Naive thymus-derived CD4-positive, alpha-beta T cell (primary cell): ENCODE measurements at places on chromosomes 6 and 20. TPM values are rescaled to one million over a fixed set of nuclear protein-coding genes. Genes with fewer than 3 reads are reported as not detected.
A peak's percentile ranks its signal among the peaks of the same experiment; 100 is the strongest.

Gene ERMARD
- total RNA-seq: 32.7 TPM

Gene ELOVL4
- 0.11 TPM for total RNA-seq

Gene RNF182
- not detected for total RNA-seq

Gene HUS1B
- 2.1 and 2.4 TPM in 2 replicates for total RNA-seq

Gene NKX2-4
- total RNA-seq: not detected in 2 replicates

Gene LSM2
- 22.9 TPM for total RNA-seq

Gene MRPS18B
- 25.6 TPM for total RNA-seq

Gene POU5F1
- 0.46 TPM for total RNA-seq

Gene MEI4
- not detected in 2 replicates for total RNA-seq

Gene TGM2
- 0.16 TPM for total RNA-seq

Gene MLN
- total RNA-seq: not detected

- H3K4me1 ChIP-seq: no peaks in the 10 kb centered on the region
- no peak for DNase-seq
- H3K4me3 ChIP-seq: no peak overlapping the region
- no peak overlapping the region for H3K27ac ChIP-seq
Observed at GRCh38 chr6:8642131-8642530, 206.8 kb upstream of the SLC35B3 start.

DNA sequence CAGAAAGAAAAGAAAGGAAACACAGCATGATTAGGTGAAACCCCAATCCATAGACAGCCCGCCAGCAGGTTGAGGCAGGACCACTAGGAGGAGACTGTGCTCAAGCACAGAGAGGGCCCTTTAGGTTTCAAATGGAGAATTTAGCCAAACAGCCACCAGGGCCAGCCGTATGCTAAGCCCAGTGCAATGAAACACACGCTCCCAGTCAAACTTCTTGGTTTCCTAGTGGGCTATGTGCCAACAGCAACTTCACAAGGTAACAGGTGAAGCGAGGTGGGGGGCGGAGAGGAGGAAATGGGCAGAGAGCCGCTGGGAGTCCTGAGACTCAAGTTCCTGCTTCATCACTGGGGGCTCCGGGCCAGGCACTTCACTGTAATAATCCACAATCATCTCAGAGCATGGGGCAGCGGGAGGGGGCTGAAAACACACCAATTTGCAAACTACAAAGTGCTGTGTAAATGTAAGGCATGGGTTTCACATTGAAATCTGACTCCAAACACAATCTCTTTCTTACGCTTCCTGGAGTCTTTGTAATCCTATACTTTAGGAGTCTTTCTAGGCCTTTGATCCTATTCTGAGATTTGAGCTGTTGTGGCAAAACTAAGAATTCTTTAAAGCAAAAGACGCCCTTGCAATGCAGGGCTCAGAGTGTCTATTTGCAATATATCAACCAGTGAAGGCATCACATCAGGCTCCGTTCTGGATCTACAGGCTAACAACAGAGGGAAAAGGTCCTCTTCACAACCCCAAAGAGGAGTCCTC, 117.3 kb downstream of the OPRM1 start:
- peak; percentile 43 for DNase-seq
- H3K27ac ChIP-seq: peak overlapping the region; percentile 71
- H3K4me3 ChIP-seq: peak overlapping the region; percentile 57
- H3K27me3 ChIP-seq: no peaks in the 10 kb centered on the region

DNA sequence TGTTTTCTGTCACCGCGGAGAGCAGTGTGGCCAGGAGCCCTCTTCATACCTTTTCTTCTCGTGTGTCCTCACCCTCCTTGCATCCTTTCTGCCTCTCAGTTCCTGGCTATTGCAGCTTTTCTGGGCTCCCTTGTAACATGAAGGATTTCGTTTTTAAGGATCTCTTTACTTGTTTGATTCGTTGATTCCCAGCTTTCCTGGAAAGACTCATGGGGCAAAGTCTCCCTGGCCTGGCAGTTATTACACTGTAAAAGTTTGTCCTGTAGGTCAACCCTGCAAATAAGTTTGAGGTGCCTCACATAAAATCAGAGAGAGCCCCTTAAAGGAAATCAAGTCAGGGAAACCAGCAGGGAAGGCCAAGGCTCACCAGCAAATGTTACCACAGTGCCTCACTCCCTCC, 70.1 kb downstream of the ISM1 start:
- no peaks in the 10 kb centered on the region for H3K4me1 ChIP-seq
- no peak overlapping the region for H3K4me3 ChIP-seq
- no peaks in the 10 kb centered on the region for H3K27me3 ChIP-seq

DNA sequence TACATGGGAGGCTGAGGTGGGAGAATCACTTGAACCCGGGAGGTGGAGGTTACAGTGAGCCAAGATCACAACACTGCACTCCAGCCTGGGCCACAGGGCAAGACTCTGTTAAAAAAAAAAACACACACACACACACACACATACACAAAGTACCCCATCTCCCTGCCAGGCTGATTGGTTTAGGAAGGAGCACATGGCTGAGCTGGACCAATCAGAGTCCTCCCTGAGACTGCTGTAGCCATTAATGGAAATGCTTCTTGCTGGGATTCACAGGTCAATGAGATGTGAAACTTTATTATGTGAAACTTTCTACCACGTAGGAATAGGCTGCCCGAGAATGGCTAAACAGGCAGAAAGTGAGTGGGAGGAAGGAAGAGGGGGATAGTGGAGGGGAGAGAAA, 2.9 kb downstream of the TREM1 start:
- peaks cover 8% of the 10 kb centered on the region for H3K4me1 ChIP-seq
- DNase-seq: no peak
- H3K27me3 ChIP-seq: no peaks in the 10 kb centered on the region
- H3K36me3 ChIP-seq: no peaks in the 10 kb centered on the region

GRCh38 chr6:110425816-110426215, 10.4 kb upstream of the DDO start:
- no peak overlapping the region for H3K27ac ChIP-seq
- H3K4me3 ChIP-seq: no peak overlapping the region
- no peak for DNase-seq
- H3K27me3 ChIP-seq: no peaks in the 10 kb centered on the region
- no peaks in the 10 kb centered on the region for H3K36me3 ChIP-seq
- no peaks in the 10 kb centered on the region for H3K4me1 ChIP-seq

DNA sequence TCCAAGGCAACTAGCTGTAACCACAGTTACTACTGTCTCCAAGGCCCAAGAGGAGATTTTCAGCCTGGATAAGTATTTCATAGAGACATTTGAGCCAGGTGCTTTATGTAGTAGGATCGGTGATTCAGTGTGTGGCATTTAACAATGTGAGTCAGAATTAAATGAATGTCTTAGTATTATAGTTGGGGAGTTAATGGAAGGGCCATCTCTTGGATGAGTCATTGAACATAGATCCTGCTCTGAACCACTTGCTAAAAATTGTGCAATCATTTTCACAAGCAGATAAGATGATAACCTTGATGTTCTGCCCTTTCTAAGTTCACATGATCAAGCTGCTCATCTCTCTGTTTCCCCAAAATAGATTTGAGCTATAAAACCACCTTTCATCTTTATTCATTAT, 668.9 kb upstream of the CITED2 start:
- no peak overlapping the region for H3K27ac ChIP-seq
- H3K4me3 ChIP-seq: no peak overlapping the region
- H3K27me3 ChIP-seq: no peaks in the 10 kb centered on the region
- H3K4me1 ChIP-seq: no peaks in the 10 kb centered on the region
- H3K36me3 ChIP-seq: no peaks in the 10 kb centered on the region

DNA sequence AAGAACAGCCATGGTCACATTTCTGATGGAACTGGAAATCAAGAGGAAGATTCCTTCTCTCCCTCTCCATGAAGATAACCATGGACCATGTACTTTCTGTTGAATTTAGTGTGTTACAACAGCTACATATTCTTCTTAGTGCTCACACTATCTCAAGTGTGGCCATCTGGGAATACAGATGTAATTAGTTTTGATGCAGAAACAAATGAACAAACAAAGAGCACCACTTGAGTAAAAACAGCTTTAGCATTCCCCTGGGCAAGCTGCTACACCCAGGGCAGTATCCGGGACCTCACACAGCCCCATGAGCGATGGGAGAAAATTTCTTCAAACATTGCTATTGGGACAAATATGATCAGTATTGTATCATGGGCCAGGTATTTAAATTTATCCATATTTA, 75.2 kb downstream of the RAMACL start:
- no peaks in the 10 kb centered on the region for H3K36me3 ChIP-seq
- H3K4me3 ChIP-seq: no peak overlapping the region
- no peak overlapping the region for H3K27ac ChIP-seq

DNA sequence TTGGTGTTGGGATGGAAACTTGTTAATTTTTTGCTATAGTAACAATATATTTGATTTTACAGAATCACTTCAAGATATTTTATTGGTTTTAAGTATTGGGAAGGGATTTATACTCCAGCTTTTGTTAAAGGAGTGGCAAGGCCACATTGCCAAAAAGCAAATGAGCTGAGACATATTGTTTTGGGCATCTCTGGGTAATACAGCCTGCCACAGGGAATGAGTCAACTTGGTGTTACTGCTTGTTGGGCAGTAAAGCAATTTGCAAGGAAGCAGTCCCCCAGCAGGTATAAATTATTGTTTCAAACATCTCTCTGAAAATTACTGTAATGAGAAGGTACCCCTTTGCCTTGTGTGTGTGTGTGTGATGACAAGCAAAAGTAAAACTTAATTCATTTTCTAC, 868.3 kb upstream of the FLRT3 start:
- no peak overlapping the region for H3K27ac ChIP-seq
- H3K4me1 ChIP-seq: no peaks in the 10 kb centered on the region
- DNase-seq: no peak
- no peaks in the 10 kb centered on the region for H3K36me3 ChIP-seq

GRCh38 chr20:11845340-11845739, 72.4 kb upstream of the BTBD3 start:
- H3K36me3 ChIP-seq: no peaks in the 10 kb centered on the region
- H3K4me1 ChIP-seq: no peaks in the 10 kb centered on the region
- no peak overlapping the region for H3K27ac ChIP-seq
- no peak overlapping the region for H3K4me3 ChIP-seq

DNA sequence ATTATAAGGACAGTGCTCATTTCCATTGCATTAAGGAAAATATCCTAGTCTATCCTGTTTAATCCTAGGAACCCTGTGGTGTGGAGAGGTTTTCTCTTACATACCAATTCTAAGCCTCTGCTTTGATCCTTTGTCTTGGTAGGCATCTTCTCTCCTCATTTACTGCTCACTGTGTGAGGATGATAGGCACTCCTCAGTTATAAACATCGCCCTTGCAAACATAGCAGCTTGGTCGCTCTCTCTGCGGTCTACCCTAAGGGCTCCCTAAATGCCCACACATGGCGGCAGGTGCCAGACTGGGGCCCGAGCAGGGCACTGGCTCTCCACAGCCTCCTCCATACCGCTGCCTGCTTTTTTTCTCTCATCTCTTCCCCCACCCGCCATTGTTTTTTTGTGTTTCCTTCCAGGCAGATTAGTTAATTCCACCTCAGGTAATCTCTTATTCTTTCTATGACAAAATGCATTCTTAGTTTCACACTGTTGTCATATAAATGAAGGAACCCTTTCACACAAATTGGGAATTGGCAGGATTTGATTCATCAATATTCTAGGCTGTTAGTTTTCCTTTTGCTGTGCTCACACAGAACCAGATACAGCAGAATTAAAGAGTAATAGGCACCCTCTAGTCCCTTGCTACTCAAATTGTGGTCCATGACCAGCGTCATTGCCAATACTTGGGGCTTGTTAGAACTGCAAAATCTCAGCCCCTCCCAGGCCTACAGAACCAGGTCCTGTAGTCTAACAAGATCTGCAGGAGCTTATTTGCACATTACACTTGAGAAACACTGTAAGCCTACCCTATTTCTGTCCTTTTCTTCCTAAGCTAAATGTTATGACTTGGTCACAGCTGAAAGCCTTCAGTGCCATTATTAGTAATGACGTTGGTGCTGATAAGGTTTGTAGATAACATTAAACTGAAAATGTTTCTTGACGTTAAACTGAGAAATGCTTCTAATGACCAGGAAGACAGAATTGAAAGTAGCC, 36.3 kb downstream of the CARMIL1 start:
- no peaks in the 10 kb centered on the region for H3K36me3 ChIP-seq
- peaks cover 7% of the 10 kb centered on the region for H3K4me1 ChIP-seq
- no peaks in the 10 kb centered on the region for H3K27me3 ChIP-seq
- H3K27ac ChIP-seq: no peak overlapping the region
- H3K4me3 ChIP-seq: no peak overlapping the region
- no peak for DNase-seq

DNA sequence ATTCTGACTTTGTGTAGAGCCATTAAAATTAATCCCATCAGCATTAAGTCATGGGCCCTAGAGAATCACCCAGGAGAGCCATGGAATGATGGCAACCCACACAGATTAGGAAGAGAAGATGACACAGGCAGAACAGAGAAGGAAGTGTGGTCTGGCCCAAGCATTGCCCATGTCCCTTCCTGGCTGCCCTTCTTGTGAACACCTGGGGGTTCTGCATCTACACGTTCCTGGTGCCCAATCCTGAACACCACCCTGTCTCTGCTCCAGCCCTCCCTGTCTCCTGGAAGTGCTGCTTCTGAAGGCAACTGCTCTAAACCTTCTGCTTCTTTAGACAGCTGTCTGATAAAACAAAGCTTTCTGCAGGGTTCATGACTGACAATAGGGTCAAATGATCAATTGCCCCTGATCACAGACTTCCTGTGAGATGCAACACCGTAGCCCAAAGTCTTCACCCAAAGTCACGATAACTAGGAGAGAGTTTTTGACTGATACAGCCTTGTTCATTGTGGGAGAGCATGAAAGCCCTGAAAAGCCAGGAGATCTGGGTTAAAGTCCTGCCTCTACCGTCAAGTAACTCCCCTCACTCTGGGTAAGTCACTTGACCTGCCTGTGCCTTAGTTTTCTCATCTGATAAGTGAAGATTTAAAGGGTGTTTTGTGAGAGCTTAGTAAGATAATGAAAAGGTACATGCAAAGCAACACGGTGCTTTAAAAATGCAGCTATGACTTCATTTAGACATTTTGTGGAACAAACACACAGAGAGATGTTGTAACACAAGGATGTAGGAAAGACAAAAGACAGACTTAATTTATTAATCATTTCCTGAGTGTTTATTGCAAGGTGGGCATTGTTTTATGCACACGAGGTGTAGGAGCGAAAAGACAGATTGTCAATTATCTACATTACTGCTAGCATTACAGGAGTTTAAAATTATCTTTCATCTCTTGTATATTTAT, 291.2 kb upstream of the STXBP5 start:
- no peaks in the 10 kb centered on the region for H3K4me1 ChIP-seq
- no peaks in the 10 kb centered on the region for H3K36me3 ChIP-seq
- no peaks in the 10 kb centered on the region for H3K27me3 ChIP-seq
- no peak overlapping the region for H3K4me3 ChIP-seq
- H3K27ac ChIP-seq: no peak overlapping the region

DNA sequence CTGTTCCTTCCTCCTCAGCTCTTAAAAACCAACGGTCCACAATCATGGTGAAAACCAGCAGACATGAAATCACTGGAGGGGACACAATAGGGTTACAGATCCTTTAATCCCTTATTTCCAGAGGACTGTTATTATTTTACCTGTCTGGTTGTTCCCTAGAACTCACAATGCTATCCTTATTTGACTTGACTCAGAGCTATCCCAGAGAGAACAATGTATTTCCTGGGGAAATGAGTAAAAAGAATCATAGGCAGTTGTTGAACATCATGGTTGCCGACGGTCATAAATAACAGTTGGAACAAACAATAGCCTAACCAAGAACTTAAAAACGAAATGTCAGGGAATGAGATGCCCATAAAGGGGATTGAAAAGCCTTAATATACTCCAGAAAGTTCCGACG, 9.3 kb downstream of the OR2H1 start:
- H3K27ac ChIP-seq: no peak overlapping the region
- H3K27me3 ChIP-seq: peaks cover 2% of the 10 kb centered on the region
- H3K36me3 ChIP-seq: no peaks in the 10 kb centered on the region
